Posterior cingulate gyrus (tissue), 11 donors: ENCODE measurements at places on chromosomes 5 and 9.

DNA sequence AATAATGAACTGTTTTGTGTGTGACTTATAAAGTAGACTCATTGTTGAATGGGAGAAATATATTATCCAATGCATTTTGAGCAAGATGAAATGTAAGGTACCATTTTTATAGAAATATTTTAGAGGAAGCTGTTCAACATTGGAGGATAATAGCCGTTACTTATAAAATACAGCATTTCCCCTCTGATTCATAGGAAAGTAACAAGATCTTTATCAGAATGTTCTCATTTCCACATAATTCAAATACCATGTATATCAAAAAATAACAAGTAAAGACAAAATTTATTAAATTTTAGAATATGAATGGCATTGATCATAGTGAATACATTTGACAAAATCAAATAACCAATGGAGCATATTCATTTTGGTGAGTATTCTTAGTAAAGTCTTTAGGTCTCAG, 346.7 kb upstream of the PTGER4 start:
- DNase-seq: no peak

- DNase-seq: no peak
These were observed 6.8 kb upstream of the AMACR start for GRCh38 chr5:34014626-34015025.

- DNase-seq: no peak
These were observed 218.0 kb upstream of the PCSK5 start for GRCh38 chr9:75672478-75672877.

DNA sequence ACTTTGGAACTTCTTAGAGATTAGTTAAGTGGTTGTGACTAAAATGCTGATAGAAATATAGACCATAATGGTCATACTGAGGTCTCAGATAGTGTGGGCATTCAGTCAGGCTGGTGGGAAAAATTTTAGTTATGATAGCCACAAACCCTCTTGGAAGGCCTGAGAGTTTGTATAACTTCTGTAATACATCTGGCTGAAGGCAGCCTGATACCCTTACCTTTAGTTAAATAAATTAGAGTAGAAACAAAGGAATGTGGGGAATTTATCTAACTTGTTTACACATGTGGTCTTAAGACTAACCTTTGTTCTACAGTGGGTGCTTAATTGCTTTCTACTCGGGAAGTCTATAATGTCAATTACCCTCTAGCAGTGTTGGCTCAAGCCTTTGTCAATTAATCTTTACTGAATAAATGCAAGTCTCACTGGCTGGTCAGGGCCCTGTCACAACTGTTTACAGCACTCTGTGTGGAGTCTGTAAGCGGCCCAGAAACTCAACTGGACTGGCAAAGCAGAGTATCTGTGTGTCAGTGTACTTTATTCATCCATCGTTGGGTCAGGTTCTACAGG, 184.0 kb downstream of the FBXO4 start:
- no peak for DNase-seq

- DNase-seq: no peak
These were observed 139.0 kb upstream of the SLC27A6 start for GRCh38 chr5:128826275-128826674.

GRCh38 chr5:91867799-91868198, 484.7 kb upstream of the ARRDC3 start:
- no peak for DNase-seq

DNA sequence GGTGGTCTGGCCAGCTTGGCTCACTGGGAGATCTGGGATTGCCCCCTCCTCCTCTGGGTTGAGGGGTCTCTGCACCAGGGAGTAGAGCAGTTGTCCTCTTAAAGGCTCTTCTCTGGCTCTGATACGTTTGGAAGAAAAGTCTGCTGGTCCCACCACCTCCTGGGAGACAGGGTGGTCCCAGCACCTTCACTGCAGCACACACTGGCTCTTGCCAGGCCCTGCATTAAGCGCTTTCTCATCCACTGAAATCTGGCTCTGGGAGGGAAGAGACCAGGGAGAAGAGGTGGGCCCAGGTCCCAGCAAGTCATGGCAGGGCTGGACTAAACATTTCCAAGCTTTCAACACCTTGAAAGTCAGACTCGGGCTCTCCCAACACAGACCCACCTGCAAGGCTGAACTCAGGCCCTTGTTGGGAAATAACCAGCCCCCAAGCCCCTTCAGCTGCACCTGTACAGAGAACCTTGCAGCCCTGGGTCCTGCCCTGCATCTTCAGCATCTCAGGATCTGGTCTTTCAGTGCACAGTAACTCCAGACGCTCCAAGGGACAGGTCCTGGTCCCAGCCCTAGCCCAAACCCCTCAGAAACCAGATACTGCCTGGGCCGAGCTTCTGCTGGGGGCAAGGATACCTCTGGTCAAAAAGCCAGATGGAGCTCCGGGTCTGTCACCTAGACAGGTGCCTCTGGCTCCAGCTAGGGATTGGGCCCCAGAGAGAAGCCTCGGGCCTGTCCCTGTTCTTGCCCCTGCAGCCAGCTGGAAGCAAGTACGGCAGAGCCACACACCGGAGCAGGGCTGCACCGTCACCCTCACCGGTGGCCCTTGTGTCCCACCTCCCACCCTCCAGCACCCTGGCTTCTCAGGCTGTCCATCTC, 134.5 kb downstream of the DAB2IP start:
- no peak for DNase-seq

GRCh38 chr5:139897342-139897741, 101.7 kb downstream of the PSD2 start:
- no peak for DNase-seq

DNA sequence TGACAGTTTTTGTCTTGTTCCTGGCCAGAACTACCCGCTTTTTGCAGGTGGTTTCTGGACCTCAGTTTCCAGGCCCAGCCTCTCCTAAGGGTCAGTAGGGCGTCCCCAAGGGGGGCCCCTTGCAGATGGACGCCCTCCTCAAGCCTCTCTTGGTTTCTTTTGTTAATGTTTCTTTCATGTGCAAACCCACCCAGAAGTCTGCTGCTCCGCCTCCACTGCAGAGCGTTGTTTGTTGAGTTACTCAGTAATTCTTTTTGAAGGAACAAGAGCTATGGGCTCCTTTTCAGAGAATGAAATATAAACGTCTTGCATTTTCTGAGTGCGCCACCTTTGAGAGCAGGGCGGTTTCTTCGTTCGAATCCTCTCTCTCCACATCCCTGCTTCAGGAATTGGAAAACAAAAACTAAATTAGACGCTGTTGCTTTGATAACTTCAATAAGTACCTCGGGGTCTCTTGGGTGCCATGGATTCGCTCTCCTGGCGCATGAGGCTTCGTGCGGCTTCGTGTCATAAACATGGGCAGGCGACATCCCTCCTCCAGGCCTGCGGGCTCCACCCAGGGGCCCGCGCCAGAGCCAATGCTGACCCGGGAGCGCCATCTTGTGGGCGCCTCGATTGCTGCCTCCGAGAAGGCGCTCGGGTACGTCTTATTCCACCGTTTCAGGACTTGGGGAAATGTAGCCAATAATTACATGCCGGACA, 38.3 kb upstream of the CKMT2 start:
- DNase-seq: peak; percentile 81

- DNase-seq: no peak
These were observed 460.6 kb downstream of the CETN3 start for GRCh38 chr5:89948977-89949376.

- DNase-seq: no peak
These were observed 453.3 kb downstream of the BNC2 start for GRCh38 chr9:16417161-16417560.
